IPS-NIHi11 (cell line): ENCODE measurements at places on chromosomes 12 and 14.

- DNase-seq = no peak
Observed at GRCh38 chr14:64705381-64706118, 1.3 kb downstream of the PLEKHG3 start.

- no peak for DNase-seq
Observed at GRCh38 chr14:52399104-52399503, 85.0 kb downstream of the PTGER2 start.

DNA sequence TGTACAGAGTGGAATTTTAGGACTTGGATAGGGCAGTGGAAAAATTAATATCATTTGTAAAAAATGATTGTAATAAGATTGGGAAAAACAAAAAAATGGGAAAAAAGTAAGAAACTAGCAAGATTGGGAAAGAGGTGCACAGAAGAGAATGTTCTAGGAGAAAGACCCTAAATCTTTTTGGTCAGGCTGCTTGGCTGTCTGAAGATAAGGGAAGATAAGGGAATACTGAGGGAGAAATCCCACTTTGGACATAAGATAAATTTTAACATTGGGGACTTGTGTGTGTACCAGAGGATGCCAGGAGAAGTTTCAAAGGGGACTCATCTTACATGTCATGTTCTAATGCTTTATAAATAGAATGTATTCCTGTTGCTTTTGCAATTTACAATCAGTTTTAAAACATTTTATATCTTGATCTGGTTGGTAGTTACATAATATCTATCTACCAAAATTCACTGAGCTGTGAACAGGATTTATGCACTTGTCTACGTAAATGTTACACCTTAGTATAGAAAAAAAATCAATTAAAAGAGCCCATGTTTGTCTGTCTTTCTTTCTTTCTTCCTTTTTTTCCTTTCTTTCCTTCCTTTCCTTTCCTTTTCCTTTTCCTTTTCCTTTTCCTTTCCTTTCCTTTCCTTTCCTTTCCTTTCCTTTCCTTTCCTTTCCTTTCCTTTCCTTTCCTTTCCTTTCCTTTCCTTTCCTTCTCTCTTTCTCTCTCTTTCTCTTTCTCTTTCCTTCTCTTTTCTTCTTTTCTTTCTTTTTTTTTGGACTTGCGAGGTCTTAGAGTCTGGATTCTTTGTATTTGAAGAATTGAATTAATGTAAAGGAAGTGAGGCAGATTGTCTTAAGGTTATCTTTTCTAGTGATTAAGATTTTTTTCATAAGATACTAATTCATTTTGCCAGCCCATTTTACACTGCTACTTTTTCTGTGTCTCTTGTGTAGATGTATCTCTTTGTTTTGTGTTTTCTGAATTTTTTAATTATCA, 66.1 kb downstream of the KTN1 start:
- DNase-seq = no peak

DNA sequence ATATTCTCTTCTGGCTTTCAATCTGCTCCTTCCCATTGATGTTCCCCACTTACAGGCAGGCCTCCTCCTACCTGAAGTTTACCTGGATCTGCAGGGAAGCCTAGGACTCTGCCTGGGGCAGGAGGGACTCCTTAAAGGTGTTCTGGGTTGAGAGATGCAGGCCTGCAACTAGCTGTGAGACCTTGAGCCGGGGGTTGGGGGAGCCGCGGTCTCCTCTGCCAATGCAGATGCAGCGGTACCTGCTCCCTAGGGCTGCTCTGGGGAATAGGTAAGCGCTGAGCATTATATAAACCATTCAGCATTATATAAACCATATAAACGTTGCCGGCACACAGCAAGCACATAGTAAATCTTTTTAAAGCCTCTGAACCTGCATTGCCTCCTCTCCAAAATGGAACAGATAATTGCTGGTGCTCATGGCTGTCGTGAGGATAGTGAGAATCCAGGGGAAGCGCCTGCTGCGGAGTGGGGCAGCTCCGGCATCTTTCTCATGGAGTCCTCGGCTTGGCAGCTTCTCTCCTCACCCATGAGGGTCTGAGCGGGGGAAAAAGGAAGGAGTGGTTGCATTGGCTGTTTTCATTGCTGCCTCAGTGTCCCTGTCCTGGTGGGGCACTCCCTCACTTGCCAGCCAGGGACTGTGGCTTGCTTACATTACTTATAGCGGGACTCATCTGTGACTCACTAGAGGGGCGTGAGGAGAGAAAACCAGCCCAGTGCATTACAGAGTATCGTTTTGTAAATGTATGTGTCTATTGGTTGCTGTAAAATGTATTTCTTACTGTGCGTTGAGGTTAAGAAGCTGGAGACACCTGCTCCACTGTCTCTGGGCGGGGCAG, 12.5 kb upstream of the KRT80 start:
- DNase-seq = peak; percentile 3

DNA sequence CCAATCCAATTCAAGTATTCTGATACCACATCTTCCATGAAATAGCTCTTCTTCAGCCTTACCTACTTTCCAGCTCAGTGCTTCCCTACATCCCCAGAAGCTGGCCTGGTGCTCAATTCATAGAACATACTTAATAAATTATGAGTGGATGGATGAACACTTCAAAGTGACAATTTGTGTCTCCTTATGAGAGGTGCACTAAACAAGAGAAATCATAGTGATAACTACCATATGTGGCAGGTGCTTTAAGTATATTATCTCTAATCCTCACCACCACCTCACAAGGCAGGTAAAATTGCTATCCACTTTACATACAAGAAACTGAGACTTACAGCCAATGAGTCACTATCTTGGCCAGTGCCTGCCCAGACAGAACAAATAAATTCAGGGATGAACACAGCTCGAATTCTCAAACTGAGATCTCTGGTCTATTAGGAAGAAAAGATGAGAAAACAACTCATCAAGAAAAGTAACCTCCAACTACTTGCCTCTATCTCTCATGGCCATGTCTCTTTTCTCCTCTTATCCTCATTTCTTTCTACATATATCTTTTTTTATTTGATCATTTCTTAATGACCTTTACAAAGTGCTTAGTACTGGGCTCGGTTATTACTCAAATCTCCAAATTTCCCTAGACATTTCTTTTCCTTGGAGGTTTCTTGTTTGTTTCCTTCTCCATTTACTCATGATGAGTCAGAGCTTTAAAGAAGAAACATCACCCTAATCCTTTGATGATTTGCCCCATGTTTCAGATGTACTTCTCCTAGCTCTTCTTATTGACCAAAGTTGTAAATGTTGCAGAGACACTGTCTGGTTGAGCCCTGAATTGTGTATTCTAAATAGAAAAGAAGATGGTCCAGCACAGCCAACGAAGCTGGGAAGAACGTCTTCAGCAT, 161.5 kb downstream of the RPS29 start:
- DNase-seq = no peak

GRCh38 chr14:105201156-105201924, 20.2 kb upstream of the NUDT14 start:
- DNase-seq = peak; percentile 67

DNA sequence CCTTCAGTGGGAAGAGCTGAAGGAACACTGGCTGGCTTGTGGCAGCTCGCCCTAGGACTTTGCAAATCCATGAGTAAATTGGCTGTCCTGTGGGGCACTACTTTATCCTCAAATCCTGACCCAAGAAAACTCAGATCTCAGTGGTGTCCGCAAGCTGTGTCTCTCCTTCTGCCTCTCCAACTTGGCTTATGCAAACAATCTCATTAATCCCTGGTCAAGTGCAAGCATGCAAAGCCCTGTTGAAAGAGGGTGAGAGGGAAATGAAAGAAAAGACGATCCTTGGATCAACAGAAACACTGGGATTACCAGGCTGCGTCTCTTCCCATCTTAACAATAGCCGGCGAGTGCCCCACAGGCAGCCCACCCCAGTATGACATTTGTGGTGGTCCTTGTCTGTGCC, 901.6 kb downstream of the BCL11B start:
- no peak for DNase-seq

GRCh38 chr12:57093415-57094207, 4.7 kb downstream of the NAB2 start:
- DNase-seq = peak; percentile 89

DNA sequence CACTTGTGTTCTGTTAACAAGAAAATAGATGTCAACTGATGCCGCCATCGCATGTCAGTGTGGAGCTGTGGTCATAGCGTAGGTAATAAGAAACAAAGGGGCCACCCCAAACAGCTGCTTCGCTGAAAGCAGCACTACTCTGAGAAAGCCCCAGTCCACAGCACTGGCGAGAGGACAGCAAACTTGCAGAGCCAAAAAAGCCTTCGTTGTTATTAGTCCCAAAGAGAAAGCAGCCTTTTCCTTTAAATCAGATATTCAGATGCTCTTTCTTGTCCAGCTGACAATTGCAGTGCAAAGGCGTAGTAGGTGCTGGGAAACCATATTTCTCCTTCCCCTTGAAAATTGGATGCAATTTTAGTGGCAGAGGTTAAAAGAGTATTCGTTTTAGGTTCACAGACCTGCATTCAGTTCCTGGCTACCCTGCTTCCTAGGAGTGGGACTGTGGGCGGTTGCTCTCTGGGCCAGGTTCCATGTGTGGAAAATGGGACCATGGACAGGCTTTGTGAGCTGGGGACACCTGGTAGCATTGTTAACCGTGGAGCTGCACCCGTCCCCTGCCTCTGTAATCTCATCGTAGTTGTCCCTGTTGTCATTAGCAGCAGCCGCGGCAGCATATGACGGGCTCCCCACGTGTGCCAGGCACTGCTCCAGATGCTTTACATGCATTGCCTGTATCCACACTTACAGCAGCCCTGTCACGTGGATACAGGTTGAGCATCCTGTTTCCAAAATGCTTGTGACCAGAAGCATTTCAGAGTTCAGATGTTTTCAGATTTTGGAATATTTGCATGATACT, 54.2 kb downstream of the ELK3 start:
- no peak for DNase-seq

GRCh38 chr12:6961695-6962284, 8.7 kb downstream of the PHB2 start:
- DNase-seq = peak; percentile 87

DNA sequence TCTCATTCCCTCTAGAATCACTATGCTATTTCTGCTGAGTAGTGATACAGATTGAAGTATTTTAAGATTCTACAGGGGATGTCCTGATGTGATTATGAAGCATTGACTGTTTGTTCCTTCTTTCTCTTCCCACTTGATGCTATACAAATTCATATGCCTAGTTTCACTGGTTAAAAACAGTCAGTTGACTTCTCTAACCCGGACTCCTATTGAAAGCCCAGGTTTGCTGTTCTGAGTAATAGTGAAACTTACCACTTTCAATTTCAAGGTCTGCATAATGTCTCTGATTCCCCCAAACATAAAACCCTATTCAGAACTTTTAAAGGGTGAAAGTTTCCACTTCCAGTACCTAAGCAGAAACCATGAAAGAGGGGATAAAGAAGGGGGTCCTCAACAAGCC, 117.7 kb upstream of the RPL10L start:
- DNase-seq = no peak

DNA sequence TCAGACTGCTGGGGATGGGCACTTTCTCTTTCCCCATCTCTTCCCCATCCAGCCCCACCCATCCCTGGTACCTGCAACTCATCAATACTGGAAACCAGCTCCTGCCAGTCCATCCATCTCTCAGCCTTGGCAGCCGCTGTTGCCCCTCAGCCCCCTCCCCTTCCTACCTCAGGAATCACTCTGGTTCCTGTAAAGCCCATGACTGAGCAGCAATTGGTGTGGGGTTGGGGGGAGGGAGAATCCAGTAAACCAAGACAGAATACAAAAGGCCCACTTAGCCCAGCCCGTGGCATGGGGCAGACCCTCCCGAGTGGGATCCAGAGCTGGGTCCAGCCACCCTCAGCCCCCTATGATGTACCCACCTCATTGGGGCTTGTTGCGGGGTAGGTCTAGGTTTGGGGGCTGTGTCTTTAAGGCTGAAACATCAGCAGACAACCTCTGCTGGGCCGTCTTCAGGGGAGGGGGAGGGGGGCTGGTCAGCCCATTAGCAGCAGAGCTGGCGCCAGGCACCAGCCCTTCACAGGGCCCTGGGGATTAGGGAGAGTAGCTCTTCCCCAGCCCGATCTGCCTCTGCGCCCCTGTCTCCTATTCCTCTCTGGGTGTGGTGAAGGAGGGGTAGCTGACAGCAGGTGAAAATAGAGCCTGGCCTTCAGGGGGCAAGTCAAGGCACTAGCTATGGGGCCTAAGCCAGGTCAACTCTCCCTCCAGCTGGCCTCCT, 702 bp upstream of the PRPH start:
- DNase-seq = peak; percentile 18

GRCh38 chr14:100224229-100224866, 14.6 kb upstream of the YY1 start:
- DNase-seq = no peak

GRCh38 chr12:4443616-4444015, 2.0 kb downstream of the FGF6 start:
- no peak for DNase-seq

DNA sequence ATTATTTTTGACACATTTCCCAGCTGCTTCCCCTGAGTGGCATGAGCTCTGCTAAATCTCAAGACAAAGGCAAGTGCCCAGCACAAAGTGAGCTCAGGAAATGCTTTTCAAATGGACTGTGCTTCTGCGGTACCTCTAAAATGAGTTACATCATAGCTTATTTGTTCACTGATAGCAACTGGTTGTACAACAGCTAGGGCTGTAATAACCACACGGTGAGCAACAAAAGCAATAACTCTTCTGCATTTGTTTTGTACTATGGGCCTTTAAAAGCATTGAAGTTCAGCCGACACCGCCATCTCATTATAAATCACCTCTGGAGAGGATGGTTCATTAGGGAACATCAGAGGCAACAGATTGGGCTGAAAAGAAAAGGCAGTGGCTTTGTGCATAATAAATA, 475.0 kb downstream of the GLT1D1 start:
- no peak for DNase-seq

GRCh38 chr14:55718551-55718950, 138.5 kb downstream of the KTN1 start:
- no peak for DNase-seq

DNA sequence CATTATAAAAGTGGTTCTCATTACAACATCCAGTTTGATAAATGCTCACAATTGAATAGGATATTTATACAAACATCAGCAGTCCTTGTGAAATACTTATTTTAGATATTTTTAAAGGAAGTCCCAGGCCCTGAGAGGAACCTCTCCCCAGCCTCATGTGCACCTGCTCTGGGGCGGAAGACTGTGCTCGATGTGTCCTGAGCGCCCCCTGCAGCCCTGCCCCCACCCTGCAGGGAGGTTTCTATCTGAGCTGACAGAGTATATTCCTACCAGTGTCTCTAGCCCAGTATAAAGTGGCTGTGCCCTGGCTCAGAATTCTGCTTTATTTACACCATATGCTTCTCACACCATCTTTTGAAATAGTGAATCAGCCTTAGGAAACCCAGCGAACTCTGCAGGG, 1349.1 kb downstream of the TMEM121 start:
- no peak for DNase-seq

GRCh38 chr12:42587601-42588523, 1.7 kb downstream of the PRICKLE1 start:
- no peak for DNase-seq

GRCh38 chr12:43148691-43149090, 403.3 kb downstream of the ADAMTS20 start:
- no peak for DNase-seq

GRCh38 chr14:75439989-75440388, 12.2 kb downstream of the JDP2 start:
- no peak for DNase-seq

GRCh38 chr12:94219622-94220302, 71.4 kb downstream of the PLXNC1 start:
- no peak for DNase-seq
